ENCODE measurements at places on chromosomes 5 and 9. TPM values are rescaled to one million over a fixed set of nuclear protein-coding genes. Genes with fewer than 3 reads are reported as not detected.

SHC3 gene
- 7.7 TPM for total RNA-seq

ZNF366 gene
- not detected for total RNA-seq

ELOVL7 gene
- under 0.01 TPM for total RNA-seq

TRIP13 gene
- 2.1 TPM for total RNA-seq

KDM3B gene
- total RNA-seq: 39.8 TPM

SPINK5 gene
- total RNA-seq: not detected

CDC25C gene
- 0.26 TPM for total RNA-seq

NRARP gene
- total RNA-seq: not detected

- H3K36me3 ChIP-seq: no peaks in the 10 kb centered on the region
- no peak overlapping the region for H3K4me3 ChIP-seq
- H3K27ac ChIP-seq: no peak overlapping the region
- peaks cover 25% of the 10 kb centered on the region for H3K4me1 ChIP-seq
- H3K27me3 ChIP-seq: no peaks in the 10 kb centered on the region
Measured at GRCh38 chr9:133713150-133713959, 24.8 kb downstream of the SARDH start.

GRCh38 chr5:113380807-113381326, 53.9 kb downstream of the TSSK1B start:
- no peaks in the 10 kb centered on the region for H3K36me3 ChIP-seq
- H3K4me1 ChIP-seq: no peaks in the 10 kb centered on the region
- no peak overlapping the region for H3K27ac ChIP-seq
- H3K4me3 ChIP-seq: no peak overlapping the region

GRCh38 chr9:16112116-16112515, 559.3 kb downstream of the CCDC171 start:
- H3K36me3 ChIP-seq: no peaks in the 10 kb centered on the region
- H3K27ac ChIP-seq: no peak overlapping the region
- no peak overlapping the region for H3K4me3 ChIP-seq

- no peaks in the 10 kb centered on the region for H3K27me3 ChIP-seq
- no peaks in the 10 kb centered on the region for H3K4me1 ChIP-seq
- H3K4me3 ChIP-seq: no peak overlapping the region
- H3K36me3 ChIP-seq: peaks cover 7% of the 10 kb centered on the region
Measured at GRCh38 chr5:14700478-14701436, 36.2 kb downstream of the OTULIN start.

- no peaks in the 10 kb centered on the region for H3K27me3 ChIP-seq
- H3K36me3 ChIP-seq: no peaks in the 10 kb centered on the region
- no peak for DNase-seq
- H3K4me1 ChIP-seq: no peaks in the 10 kb centered on the region
- H3K4me3 ChIP-seq: no peak overlapping the region
- no peak overlapping the region for H3K27ac ChIP-seq
Measured at GRCh38 chr5:116507941-116508655, 66.5 kb downstream of the SEMA6A start.

GRCh38 chr5:61148515-61148914, 13.8 kb downstream of the SMIM15 start:
- H3K4me1 ChIP-seq: peaks cover 3% of the 10 kb centered on the region
- H3K27me3 ChIP-seq: no peaks in the 10 kb centered on the region
- peak; percentile 62 for DNase-seq
- H3K36me3 ChIP-seq: no peaks in the 10 kb centered on the region

DNA sequence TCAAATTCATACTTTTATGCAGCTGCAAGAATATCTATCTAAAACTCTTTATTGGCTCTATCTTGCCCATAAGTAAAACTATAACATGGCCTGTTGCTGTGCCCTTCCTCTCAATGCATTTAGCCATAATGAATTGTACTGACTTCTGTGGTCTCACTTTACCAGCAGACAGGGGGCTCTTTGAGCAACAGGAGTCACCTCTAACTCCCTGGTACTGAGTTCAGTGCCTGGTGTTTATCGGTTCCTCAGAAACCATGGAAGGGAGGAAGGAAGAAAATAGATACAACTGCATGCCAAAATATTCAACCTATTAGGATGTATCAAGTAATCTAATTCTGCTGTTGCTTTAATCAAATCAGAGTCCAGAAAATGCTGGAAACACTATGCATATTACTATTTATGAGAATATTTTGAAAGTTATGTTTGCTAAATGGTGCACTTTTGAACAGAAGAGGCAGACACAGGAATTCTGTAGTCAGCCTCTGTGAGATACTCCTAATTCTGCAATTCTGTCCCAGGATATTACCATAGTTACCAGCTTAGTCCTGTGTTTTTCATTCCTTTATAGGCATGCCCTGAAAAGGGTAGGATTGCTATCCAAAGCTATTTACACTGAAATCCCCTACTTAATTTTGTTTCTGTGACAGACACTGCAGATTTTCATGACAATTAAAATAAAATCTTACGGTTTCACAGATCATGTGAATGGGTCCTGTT, 89.8 kb downstream of the CD180 start:
- H3K27me3 ChIP-seq: no peaks in the 10 kb centered on the region
- no peak for DNase-seq
- H3K27ac ChIP-seq: no peak overlapping the region
- H3K4me1 ChIP-seq: no peaks in the 10 kb centered on the region

GRCh38 chr9:129392093-129392541, 214.1 kb upstream of the IER5L start:
- DNase-seq: no peak
- H3K27me3 ChIP-seq: peaks cover 10% of the 10 kb centered on the region
- H3K36me3 ChIP-seq: no peaks in the 10 kb centered on the region

DNA sequence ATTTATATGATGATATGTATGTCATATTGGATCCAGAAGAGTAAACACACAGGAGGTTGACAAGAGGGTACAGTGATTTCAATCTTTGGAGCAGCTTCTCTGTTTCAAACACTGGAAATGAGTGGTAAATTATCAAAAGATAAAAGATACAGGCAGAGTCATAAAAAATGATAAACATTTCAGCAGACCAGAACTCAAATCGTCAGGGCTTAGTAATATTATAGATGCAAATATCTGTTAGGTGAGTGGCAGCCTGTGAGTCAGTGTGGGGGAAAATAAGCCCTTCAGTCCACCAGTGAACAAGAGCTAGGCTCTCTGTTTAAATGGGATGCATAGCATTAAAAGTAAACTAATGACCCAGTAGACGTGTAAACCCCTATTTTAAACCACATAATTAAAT, 1378.1 kb downstream of the EFNA5 start:
- peak; percentile 72 for DNase-seq
- no peak overlapping the region for H3K27ac ChIP-seq
- H3K27me3 ChIP-seq: no peaks in the 10 kb centered on the region
- H3K4me1 ChIP-seq: no peaks in the 10 kb centered on the region

DNA sequence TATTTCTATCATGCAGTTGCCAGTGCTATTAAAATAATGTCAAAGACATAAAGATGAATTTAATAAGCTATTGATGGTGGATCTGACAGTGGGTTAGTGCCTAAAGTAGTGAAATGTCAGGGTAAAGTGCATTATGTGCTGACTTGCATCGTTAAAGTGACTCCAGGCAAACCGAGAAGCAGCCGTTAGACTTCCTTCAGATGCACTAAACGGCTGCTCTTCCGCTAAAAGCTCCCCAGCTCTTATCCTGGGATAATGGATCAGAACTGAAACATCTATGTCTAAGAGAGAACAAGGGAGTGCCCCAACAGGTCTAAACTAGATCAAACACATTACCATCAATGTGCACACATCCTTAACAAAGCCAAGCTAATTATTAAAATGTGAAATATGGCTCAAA, 468.2 kb downstream of the NTRK2 start:
- no peak overlapping the region for H3K27ac ChIP-seq
- no peak overlapping the region for H3K4me3 ChIP-seq
- no peak for DNase-seq

GRCh38 chr5:112975721-112976431, 722 bp upstream of the DCP2 start:
- H3K27me3 ChIP-seq: no peaks in the 10 kb centered on the region
- no peaks in the 10 kb centered on the region for H3K36me3 ChIP-seq
- no peak for DNase-seq
- H3K4me3 ChIP-seq: peak overlapping the region; percentile 96
- H3K27ac ChIP-seq: peak overlapping the region; percentile 71
- peaks cover 2% of the 10 kb centered on the region for H3K4me1 ChIP-seq

DNA sequence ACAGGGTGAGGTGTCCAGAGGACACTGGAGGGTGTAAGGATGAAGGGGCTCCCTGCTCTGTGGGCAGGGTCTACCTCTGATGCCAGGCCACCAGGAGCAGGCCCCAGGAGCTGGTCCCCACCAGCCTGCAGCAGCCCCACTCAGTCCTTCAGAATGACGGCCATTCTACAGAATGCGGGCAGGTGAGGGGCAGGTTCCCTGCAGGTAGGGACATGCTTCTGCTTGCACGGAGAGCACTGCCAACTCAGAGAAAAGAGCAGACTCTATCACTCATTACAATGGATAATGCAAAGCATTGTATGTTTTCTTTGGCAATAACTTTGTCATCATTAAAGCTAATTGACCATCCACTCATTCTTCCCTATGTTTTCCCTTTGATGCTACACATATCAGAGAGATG, 39.0 kb downstream of the DDX31 start:
- peaks cover 4% of the 10 kb centered on the region for H3K36me3 ChIP-seq
- no peak overlapping the region for H3K27ac ChIP-seq

DNA sequence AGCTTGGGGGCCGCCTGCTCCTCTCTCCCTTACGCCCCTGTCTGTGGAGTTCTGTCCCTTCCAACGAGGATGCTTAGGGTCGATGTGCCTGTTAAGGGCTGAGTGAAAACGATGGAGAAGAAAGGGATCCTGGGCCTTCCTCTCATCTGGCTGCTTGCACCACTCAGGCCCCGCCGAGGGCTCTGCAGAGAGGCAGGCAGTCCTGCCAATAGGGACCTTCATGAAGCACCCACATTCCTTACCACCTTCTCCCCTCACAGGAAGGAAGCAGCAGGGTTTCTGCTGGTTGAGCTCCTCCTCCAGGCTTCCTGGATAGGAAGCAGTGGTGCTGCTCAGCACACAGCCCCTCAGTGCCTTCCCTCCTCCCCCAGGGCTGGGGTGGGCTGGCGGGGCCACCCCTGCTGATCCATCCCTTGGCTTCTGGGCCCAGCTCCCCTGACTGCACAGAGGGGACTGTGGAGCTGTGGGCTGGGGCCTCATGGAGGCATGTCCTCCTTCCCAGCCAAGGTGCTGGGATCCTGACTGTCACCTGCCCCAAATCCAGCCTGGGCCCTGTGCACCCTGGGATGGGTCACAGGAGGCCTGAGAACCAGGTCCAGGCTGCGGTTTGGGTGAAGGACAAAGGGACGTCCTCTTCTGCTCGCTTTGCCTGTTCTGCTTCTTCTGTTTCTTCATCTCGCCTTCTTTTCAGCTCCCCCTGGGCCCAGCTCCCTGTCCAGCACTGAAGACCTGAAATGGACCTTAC, 50.5 kb downstream of the AHRR start:
- peak overlapping the region; percentile 96 for H3K27ac ChIP-seq
- no peak for DNase-seq
- H3K4me3 ChIP-seq: no peak overlapping the region
- H3K36me3 ChIP-seq: peaks cover 19% of the 10 kb centered on the region
- peaks cover 47% of the 10 kb centered on the region for H3K4me1 ChIP-seq

- no peaks in the 10 kb centered on the region for H3K27me3 ChIP-seq
- H3K4me3 ChIP-seq: no peak overlapping the region
- no peaks in the 10 kb centered on the region for H3K4me1 ChIP-seq
- H3K27ac ChIP-seq: no peak overlapping the region
Measured at GRCh38 chr9:27204578-27204977, 92.4 kb downstream of the EQTN start.

- H3K27me3 ChIP-seq: peaks cover 5% of the 10 kb centered on the region
- no peak for DNase-seq
- H3K4me3 ChIP-seq: no peak overlapping the region
- no peaks in the 10 kb centered on the region for H3K36me3 ChIP-seq
- H3K27ac ChIP-seq: no peak overlapping the region
- H3K4me1 ChIP-seq: peaks cover 8% of the 10 kb centered on the region
Measured at GRCh38 chr9:120882935-120883607, 6.1 kb upstream of the PHF19 start.

DNA sequence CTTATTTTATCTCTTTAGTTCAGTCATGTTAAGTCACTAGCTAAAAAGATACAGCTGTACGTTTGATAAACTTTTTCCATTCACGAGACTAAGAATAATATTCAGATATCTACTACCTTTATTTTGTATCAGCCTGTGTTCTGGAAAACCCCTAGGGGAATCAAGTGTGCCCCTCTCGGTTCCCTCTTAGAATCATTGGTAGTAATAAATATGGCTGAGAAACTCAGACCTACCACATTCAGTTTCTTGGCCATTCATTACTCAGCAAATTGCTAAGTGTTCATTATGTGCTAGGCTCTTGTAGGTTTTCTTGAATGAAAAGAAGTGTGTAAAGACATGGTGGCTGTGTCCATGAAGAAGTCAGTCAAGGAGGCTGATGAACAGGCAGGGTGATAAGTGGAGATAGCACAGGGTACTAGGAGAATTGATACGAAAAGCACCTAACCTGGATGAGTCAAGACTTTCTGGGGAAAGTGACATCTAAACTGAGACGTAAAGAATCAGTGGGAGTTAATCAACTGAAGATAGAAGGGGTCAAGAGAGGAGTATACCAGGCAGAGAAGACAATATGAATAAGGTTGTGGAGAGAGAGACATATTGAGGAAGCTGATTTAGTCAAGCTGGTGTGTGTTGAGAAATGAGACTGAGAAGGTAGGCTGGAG, 86.2 kb downstream of the CSNK1G3 start:
- H3K36me3 ChIP-seq: no peaks in the 10 kb centered on the region
- no peaks in the 10 kb centered on the region for H3K4me1 ChIP-seq
- H3K27me3 ChIP-seq: no peaks in the 10 kb centered on the region
- H3K27ac ChIP-seq: no peak overlapping the region
- no peak for DNase-seq
- H3K4me3 ChIP-seq: no peak overlapping the region

DNA sequence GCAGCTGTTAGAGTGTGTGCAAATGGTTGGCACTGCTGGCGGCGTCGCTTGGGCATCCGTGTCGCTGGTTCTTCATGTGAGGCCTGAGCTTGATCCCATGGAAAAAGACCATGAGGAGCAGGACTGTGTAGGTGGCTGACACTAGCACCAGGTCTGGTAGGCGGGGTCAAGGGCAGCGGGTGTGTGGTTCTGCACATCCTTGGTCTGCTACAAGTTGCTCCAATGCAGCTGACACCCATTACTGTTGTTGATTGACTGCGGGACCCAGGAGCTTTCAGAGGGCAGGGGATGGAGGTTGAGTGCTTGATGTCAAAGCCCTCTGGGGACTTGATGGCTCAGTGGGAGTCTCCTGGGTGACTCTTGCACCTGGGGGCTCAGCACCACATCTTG, 29.0 kb upstream of the PITX1 start:
- no peak overlapping the region for H3K4me3 ChIP-seq
- H3K4me1 ChIP-seq: no peaks in the 10 kb centered on the region
- no peak for DNase-seq
- H3K27me3 ChIP-seq: peaks cover 3% of the 10 kb centered on the region
- no peak overlapping the region for H3K27ac ChIP-seq

- DNase-seq: no peak
- no peaks in the 10 kb centered on the region for H3K4me1 ChIP-seq
- H3K27ac ChIP-seq: no peak overlapping the region
Measured at GRCh38 chr5:88092958-88093605, 175.6 kb downstream of the TMEM161B start.

- H3K36me3 ChIP-seq: no peaks in the 10 kb centered on the region
- H3K4me3 ChIP-seq: no peak overlapping the region
- H3K27me3 ChIP-seq: no peaks in the 10 kb centered on the region
- DNase-seq: no peak
Measured at GRCh38 chr9:86043586-86043985, 55.8 kb downstream of the GOLM1 start.
